ENCODE measurements at places on chromosomes 5 and 9.

GRCh38 chr5:175452166-175452565, 8.2 kb upstream of the DRD1 start:
- no peak for DNase-seq

GRCh38 chr5:108271127-108271526, 110.8 kb downstream of the FBXL17 start:
- DNase-seq: no peak

GRCh38 chr9:75365196-75365595, 276.9 kb downstream of the OSTF1 start:
- no peak for DNase-seq

DNA sequence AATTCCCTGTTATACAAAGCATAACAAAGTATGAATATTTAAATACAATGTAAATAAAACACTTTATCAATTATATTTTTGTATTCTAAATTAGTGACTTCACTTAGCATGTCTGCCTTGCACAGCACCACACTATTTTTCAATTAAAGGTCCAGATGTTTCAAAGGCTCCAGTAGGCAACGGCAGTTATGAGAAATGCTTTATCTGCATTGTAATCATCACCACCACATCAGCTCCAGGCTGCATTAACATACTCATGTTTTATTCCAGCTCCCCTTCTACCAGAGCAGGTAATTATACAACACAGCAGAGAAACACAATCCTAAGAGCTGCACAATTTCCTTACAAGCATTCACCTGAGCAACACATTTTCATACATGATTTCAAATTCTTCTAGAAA, 102.8 kb downstream of the MAPKAP1 start:
- DNase-seq: no peak

DNA sequence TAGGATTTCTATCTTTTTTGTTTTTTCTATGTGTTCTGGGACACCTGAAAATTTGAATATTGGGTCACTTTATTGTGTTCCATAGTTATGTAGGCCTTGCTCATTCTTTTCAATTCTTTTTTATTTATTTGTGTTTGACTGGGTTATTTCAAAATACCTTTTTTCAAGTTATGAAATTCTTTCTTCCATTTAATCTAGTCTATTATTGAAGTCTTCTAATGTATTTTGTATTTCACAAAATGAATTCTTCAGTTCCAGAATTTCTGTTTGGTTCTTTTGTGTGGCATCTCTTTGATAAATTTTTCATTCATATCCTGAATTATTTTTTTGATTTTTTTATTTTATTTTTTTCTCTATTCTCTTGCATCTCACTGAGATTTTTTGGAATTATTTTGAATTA, 628.8 kb downstream of the NR2F1-AS1 start:
- no peak for DNase-seq

DNA sequence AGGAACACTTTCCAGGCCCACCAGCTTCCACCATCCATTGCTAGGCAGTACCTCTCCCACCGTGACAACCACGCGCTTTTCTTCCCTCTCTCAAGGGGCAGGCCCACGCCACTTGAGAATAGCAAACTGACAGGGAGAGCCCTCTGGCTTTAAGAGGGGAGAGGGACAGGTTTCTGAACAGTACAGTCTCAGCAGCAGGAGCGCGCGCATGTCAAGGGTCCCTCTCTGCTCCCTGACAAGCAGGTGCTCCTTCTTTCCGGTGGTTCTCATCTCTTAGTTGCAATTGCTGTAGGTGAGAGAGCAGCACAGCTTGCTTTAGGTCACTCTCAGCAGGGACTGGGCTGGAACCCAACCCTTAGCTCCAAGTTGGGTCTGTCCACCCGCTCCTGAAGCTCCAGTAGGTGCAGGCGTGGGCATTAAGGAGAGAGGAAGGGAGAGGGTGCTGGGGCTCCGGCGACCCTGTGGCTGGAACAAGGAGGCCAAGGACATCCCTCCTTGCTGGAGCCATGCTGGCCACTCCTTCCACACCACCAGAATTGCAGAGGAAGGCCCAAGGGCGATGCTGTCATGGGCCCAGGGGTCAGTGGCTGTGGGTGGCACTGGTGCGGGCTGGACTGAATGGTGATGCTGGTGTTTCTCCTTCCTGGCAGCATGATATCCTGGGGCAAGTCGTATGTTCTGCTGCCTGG, 9.0 kb upstream of the PHF2 start:
- no peak for DNase-seq

Measured in stimulated activated CD4-positive, alpha-beta T cell treated with anti-CD3 and anti-CD28 coated beads, Interleukin-1b, Interleukin-23, amount 100 ng/mL, for 48 hours (primary cell).